NCI-H446 (cell line): ENCODE measurements at places on chromosomes 13 and 19.

- no peak for DNase-seq
Measured at GRCh38 chr19:39401549-39402345, 4.9 kb upstream of the ZFP36 start.

DNA sequence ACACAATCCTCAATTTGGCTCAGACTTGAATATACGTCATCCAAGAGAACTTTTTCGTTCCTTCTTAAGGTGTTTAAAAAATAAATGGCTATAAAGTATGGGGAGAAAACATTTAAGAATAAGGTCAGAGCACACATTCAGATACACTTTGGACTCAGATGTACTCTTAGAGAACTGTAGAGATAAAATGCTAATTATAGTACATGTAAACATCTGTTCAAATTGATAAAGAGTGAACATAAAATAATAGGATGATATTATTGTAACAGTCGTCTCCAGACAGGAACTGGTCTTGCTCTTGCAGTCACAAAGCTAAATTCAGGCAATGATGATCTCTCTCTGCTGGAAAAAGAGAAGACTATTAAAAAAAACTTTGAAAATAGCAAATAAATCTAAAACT lies 91.4 kb downstream of the RBM26 start:
- no peak for DNase-seq

GRCh38 chr13:74647211-74647610 lies 513.0 kb upstream of the KLF12 start:
- no peak for DNase-seq

DNA sequence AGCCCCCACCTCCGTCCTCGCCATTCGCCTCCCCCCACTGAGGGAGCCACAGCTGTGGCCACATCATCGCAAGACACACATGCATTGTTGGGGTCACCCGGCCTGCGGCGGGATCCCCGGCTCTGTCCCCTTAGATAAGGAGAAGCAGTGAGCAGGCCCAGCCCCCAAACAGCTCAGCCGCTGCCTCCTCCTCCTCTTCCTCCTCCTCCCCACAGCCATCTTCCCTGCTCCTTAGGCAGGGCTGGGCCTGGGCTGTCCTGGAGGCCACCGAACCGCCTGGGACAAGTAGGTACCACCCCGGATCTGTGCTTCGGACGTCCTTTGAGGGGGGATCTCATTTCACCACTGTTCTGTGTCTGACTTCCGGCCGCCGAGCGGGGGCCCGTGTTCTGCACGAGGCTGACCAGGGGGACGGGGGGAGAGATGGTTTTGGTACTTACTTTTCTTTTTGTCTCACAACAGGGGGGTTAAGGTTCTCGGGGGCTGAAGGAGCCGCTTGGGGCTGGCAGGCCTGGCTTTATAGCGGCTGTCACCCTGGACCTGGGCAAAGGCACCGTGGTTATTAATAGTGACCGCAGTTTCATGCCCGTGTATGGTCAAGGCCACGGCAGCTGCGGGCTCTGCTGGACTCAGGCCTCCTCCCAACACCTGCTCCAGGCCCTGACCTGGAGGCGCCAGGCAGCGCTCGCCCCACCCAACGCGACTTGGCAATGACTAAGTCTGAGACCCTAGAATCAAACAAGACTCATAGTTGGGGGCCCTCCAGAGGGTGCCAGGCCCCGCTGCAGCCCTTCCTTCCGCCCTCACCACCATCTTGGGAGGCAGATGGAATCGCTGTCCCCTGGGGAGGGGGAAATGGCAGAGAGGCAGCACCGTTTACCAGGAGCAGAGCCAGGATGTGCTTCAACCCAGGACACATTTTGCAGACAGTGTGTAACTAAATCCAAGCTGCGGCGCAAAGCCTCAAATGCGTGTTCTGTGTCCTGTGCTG lies 18.3 kb downstream of the NMRK2 start:
- no peak for DNase-seq

- DNase-seq: no peak
Measured at GRCh38 chr19:49859682-49860335, 7.6 kb downstream of the PNKP start.

DNA sequence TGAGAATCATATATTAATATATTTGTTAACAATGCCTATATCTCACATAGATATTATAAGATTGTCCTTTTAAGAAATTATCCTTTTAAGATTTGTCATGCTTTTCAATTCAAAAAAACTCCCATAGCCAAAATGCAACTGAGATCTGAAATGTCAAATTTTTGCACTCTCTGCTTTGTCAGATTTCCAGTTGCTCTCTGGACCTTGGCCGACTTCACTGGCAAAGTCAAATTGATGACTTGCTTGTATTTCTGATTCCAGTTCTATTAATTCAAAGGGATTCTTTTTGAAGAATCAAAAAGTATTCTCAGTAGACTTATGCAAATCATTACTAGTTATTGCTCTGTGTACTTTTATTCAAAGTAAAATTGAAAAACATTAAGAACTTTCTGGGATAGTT lies 101.2 kb upstream of the SCEL start:
- no peak for DNase-seq

DNA sequence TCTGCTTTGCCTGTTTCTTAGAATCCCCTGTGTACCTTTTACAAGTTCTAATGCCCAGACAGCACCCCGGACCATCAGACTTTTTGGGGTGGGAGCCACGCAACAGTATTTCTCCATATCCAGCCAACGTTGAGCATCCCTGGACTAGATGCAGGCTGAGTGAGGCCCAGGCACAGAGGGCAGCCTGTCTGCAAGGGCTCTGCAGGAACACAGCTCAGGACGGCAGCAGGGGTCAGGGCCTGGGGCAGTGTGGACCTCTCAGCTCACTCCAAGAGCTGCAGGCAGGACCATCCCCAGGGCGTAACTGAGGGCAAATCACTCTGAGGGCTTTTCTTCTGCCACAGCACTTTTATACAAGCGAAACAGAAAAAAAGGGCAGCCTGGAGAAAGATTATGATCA lies 95.8 kb downstream of the DNAJC15 start:
- DNase-seq: no peak

- peak; percentile 87 for DNase-seq
Measured at GRCh38 chr13:45047394-45048310, 58.3 kb downstream of the GPALPP1 start.
